ENCODE measurements at places on chromosomes 6 and 20.

DNA sequence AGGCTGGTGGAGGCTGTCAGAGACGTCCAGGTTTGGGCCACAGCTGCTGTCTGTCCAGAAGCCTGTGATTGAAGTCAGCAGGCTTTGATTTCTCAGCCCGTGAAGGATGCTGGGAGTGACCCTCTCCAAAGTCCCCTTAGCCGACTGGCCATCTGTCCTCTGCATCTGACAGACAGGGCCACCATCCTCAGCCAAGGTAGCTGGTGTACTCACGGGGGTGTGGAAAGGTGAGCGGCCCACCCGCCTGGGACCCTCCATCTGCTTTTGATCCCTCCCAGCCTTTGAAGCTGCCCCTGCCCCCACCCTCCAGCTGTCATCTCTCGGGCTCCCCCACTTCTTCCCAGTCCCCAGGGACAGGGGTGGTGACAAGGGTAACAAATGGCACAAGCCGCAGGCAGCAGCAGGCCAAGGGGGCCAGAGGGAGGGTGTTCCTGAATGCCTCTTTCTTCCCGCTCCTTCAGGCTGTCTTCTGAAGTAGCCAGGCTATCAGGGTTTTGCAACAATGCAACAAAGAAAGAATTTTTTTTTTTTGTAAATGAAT is 84.4 kb downstream of the EYA2 start:
- DNase-seq = no peak

GRCh38 chr6:1103945-1104623 is 207.8 kb upstream of the FOXQ1 start:
- no peak for DNase-seq

DNA sequence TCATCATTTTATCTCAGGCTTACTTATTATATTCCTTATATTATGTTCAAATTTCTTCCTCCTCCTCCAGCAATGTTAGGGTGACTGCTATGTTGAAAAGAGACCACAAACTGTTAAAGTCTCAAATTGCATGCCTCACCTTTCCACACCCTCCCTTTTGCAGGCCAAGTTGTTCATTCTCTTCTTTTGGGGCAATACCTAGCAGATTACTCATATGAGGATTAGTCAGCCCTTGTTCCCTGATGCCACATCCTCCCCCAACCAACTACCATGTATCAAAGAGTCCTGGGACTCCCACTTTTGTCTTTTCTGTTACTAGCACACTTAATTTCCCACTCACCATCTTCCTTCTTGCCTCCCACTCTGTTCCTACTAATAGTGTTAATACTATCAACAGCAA is 434.7 kb downstream of the BCKDHB start:
- DNase-seq = no peak

- no peak for DNase-seq
Measured at GRCh38 chr6:159325476-159325875, 156.3 kb downstream of the FNDC1 start.

DNA sequence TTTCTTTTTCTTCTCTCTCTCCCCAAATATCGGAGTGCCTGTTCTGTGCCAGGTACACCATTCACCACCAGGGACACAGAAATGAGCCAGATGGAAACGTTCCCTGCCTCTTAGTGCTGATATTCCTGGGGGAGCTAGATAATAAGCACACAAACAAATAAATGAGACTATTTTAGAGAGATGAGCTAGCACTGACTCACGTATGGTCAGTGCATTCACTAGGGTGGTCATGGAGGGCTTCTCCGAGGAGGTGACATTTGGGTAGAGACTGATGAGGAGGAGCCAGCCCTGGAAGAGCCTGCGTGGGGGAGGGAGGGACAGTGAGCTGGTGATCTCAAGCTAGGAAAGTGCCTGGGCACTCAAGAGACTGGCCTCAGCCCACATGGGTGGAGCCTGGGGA is 252.3 kb upstream of the KCNG1 start:
- DNase-seq = no peak

DNA sequence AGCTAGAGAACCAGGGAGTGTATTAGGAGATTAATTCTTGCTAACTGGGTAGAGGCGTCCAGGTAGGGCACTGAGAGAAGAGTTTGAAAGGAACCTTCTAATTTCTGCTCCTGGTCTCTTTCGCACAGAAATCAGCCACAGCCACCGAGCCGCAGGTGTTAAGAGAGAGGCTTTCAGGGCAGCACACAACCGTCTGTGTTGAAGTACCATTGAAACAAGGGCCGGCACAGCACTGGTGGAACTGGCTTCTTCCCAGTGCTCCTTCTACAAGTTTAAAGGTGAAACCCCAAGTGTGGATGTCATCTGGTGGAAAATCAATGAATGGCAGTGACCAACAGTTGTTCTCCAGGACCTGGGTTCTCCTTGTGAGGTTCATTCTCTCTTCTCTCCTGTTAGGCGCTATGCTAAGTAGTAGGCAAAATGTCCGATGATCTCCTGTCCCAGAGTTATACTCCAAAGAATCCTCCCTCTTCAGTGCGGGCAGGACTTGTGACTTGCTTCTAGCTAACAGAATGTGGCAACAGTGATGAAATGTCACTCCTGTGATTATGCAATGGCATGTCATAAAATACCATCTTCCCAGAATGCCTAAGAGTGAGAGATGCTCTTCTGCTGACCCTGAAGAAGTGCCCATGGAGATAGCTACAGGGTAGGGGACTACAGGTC is 15.0 kb upstream of the RIN2 start:
- DNase-seq = no peak

GRCh38 chr20:18702736-18703135 is 110.8 kb upstream of the SCP2D1 start:
- no peak for DNase-seq

DNA sequence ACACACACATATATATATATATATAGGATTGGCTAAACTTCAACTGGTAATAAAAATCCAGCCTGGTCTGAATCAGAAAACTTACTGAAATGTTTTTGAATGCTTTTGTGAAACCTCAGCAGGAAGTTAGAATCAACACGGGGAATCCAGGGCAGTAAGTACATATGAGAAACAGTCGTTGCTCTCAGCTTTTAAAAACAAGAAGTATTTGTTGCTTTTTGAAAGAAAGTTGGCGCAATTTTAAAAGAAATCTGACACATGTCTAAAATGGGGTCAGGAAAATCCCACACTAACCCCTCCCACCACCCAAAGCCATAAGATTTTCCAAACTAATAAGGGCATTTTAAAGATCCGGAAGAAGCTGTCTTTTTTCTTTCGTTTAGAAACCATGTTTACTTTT is 11.5 kb upstream of the CCDC170 start:
- DNase-seq = no peak

- no peak for DNase-seq
Measured at GRCh38 chr6:147643341-147644200, 135.1 kb downstream of the SAMD5 start.

GRCh38 chr20:40080041-40080652 is 608.9 kb downstream of the MAFB start:
- DNase-seq = no peak

DNA sequence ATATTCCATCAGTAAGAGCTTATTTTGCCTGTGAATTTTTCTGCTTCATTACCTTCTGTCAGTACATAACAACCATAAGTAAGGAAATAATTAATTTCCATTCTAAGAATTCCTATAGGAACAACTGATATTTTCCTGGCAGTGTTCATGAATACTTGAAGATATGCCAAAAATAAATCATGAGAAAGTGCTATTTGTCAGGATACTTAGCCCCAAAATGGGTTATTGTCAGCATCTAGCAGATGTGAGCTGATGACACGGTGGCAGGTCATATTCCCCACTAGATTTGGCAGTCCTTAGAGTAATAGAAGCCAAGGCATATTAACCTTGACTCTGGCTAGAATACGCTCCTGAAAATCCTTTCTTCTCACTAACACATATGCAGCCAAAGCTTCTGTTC is 43.2 kb upstream of the CRISP1 start:
- DNase-seq = no peak

DNA sequence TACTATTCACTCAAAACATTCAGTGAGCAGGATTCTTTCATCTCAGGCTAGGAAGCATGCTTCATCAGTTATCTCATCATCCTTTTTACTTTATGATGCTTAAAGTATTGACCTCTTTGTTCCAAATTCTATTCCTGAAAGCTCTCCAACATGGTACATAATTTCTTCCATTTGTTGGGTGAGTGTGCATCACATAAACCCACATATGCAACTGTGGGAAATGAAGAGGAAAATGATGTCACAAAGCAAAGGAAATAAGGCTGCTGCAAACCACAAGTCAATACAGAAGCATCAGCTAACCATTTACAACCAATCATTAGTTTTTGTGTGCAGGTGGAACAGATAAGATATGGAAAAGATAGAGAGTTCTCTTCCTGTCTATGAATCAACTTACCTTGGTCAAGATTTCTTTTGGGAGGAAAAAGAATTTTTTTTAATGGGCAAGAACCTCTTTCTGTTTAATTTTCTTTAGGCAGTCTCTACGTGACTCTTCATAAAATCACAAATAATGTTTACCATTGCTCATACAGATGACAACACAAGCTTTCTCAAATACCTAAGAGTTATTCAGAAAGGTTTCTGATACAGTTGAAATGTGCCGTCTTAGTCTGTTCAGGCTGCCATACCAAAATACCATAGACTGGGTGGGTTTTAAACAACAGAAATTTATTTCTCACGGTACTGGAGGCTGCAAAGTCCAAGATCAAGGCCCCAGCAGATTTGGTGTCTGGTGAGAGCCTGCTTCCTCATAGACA is 259.9 kb downstream of the ADGRG6 start:
- no peak for DNase-seq

- DNase-seq = no peak
Measured at GRCh38 chr20:51543422-51543788, 886 bp upstream of the NFATC2 start.

- DNase-seq = no peak
Measured at GRCh38 chr6:22605736-22606135, 36.4 kb downstream of the HDGFL1 start.

- DNase-seq = no peak
Measured at GRCh38 chr6:170094686-170095272, 196.1 kb downstream of the DLL1 start.

GRCh38 chr20:39136798-39137197 is 174.7 kb downstream of the DHX35 start:
- no peak for DNase-seq

DNA sequence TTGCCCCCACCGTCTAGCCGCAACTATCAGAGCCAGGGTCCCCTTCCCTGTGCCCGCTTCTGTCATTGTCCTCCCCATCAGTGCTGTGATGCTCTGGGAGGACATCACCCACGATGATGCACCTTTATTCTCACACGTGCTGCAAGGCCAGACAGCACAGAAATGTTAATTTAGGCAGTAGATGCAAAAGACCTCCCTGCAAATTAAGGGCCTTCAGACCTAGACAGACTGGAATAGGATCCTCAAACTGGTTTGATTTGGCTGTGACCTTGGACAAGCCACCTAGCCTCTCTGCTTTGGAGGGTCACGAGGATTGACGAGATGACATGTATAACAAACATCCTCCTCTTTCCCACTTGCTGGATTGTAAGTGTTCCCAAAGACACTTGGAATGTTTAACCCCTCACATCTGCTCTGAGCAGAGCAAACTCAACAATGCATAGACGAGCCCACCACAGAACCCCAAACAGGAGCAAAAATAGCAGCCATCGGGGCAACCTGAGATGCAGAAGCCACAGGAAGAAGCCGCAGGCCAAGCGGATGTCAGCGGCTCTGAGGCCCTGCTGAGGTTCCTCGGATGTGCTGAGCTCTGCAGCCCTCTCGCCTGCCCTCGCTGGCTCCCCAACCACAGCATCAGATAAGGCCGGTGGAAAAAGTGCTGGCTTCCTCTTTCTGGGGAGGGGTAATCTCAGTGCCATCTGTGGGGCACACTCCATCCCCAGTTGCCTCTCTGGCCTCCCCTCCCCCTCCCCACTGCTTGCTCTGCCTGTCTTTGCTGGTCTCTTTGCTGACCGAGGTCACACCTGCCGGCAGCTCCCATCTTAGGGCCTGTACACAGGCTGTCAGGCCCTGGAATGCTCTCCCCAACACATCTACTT is 35.3 kb downstream of the TOX2 start:
- DNase-seq = peak; percentile 66

GRCh38 chr20:36728986-36729385 is 16.9 kb downstream of the NDRG3 start:
- DNase-seq = no peak

- no peak for DNase-seq
Measured at GRCh38 chr6:21176197-21176596, 417.4 kb upstream of the SOX4 start.

- DNase-seq = no peak
Measured at GRCh38 chr6:39420300-39421265, 98.1 kb upstream of the KCNK16 start.

DNA sequence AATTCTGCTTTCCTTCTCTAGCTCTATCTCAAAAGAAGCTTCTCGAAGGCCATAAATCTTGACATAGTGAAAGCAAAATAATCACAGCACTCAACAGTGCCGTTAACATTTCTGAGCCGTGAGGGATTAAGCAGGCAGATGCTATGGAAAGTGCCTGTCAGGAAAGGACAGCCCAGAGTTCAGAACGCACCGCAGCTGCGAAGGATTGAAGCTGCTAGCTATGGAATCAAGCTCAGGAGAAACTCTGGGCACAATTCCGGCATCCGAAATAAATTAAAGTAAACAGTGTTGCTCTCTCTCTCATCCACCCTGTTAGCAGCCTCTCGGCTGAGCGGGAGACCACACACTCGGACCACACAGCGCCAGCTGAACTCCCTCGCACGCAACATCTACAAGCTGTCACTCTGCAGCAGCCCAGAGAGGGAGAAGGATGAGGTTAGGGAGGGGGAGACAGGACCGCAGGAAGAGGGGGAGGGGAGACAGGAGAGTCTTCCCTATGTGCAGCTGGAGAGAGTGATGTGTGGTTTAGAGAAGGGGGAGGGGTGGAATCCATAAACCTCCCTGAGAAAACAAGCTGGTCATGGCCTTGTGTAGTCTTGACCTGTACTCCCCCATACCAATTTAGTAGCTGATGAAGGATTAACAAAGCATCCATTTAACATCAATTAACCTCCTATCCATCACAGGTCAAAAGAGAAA is 9.0 kb downstream of the EXOC2 start:
- DNase-seq = no peak

DNA sequence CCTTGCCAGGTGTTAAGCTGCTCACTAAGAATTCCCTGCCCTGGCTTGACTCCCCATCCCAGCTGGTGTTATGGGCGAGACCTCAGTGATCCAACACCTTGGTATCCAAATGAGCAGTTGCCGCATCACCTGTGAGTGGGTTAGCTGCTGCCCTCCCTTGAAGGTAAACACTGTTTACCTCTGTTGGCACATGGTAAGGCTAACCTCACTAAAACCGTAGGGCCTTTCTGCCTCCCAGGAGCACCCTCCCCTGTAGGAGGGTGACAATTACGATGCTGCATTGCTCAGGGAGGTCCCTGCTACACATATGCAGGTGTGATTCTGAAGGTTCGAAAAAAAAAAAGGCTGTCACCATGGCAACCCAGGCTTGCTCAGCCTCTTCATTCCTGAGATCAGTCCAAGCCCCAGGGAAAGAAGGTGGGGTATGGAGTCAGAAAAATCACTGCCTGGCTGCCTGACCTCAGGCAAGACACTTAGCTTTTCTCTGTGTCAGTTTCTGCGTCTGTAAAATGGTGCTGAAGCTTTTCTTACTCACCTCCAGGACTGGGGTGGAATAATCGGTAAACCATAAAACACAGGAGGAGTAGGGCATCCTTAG is 19.5 kb downstream of the PNPLA1 start:
- DNase-seq = no peak

- DNase-seq = no peak
Measured at GRCh38 chr20:55667024-55667423, 338.3 kb downstream of the CBLN4 start.
